ENCODE measurements at places on chromosomes 4 and X.
A peak's percentile ranks its signal among the peaks of the same experiment; 100 is the strongest.

DNA sequence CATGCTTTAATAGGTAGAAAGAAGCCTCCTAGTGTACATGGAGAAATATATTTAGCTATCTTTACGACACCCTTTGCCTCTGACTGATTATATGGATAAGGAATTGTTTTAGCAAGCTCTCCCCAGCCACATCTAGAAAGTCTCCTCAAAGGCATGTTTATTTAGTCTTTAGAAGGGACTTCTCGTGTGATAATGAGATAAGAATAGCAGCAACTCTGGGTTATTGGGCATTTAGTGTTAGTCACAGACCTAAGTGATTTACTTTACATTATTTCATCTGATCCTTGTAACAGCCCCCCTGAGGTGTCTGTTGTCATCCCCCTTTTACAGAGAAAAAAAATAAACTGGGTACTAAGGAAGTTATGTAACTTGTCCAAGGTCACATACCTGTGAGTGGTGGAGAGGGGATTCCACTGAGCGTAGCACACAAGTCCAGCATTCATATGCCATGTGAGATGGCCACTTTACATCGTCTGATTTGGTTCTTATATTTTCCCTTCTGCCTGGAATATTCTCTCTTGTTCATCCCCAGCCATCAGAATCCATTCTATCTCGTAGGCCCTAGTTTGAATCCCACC lies 77.7 kb downstream of the TSPAN7 start:
- DNase-seq, result no peak

DNA sequence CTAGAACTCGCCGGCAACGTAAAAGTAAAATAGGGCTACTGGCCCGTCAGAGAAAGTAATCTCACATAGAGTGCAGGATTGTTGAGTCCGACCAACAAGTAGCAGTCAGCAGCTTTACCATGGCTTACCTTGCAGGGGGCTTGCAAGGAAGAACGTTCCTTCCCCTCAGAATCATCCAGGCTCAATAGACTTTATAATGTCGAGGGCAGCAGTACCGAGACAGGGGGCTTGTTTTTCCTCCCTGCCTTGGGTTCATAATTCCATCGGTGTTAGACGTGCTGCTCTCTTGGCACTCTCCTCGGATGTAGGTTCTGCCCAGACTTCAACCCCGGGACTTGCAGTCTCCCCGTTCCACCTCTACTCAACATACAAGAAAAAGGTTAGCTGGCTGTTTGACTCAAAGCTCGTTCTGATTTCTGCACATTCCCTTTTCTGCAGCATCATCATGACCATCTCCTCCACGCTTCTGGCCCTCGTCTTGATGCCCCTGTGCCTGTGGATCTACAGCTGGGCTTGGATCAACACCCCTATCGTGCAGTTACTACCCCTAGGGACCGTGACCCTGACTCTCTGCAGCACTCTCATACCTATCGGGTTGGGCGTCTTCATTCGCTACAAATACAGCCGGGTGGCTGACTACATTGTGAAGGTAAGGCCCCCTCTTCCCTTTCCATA lies 1.5 kb downstream of the SLC10A4 start:
- DNase-seq, result no peak

GRCh38 chrX:40078489-40079227 lies 19.1 kb downstream of the BCOR start:
- DNase-seq, result no peak

- DNase-seq, result no peak
Measured at GRCh38 chr4:143782521-143782920, 82.0 kb upstream of the FREM3 start.

DNA sequence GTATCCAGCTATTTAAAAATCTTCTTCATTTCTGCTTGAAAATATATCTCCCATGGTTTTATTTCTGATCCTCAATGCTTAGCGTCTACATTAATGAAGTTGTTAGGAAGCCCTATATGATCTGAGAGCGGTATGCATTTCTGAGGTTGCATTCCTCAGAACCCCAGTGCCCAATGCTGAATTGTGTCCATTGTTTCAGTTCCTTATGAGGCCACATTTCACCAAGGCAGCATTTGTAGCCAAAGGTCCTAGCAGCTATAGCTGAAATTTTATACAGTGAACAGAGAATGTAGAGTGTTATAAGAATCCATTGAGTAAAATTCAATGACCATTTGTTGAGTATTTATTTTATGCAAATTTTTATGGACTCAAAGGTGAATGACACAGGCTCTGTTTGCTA lies 209.5 kb downstream of the PCDH7 start:
- no peak for DNase-seq

DNA sequence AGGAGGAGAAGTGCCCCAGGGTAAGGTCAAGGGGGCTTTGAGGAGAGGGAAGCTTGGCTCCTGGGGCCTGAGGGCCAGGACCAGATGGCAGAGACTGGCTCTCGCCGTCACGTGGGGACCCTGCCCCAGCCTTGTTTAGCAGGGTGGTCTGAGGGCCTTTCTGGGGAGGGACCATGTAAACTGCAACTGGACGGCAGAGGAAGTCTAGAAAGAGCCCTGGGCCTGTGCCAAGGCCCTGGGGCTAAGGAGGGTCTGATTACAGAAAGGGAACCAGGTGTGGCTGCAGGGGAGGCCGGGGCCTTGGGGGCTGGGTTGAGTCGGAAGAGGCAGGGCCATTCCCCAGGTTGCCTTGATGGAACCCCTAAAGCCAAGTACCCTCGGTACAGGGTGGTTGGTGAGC lies 1.8 kb upstream of the HGFAC start:
- no peak for DNase-seq

- no peak for DNase-seq
Measured at GRCh38 chrX:633985-634958, 3.7 kb downstream of the SHOX start.

- DNase-seq, result no peak
Measured at GRCh38 chrX:41516999-41517765, 70.0 kb downstream of the NYX start.

DNA sequence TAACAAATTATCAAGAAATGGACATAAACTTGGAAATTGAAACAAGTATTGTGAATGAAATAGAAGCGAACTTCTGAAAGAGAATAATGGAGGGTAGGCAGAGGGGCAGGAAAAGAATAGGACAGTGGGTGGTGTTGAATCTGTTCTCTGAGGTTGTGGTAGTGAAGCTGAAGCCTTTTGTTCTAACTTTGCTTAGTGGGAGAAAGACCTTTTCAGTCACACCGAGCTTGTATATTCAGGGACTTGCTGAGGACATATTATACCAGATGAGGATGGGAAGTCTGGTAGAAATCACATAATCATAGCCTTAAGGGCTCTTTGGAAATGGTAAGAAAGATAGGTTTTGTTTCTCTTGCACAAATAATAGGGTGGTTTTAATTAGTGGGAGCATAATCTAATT lies 115.4 kb upstream of the NDST4 start:
- no peak for DNase-seq

- DNase-seq, result no peak
Measured at GRCh38 chr4:100849319-100849718, 331.5 kb upstream of the EMCN start.

DNA sequence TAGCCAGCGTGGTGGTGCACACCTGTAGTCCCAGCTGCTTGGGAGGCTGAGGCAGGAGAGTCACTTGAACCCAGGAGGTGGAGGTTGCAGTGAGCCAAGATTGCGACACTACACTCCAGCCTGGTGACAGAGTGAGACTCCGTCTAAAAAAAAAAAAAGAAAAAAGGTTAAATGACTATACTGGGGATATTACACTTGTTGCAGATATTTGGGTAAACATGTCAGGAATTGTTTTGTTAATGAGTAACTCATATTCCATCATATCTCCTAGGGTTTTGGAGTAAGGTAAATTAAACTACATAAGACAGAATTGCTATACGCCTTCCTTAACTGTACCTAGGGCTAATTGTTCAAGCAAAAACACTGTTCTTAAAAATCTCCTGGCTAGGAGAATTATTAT lies 291.4 kb upstream of the IGFBP7 start:
- no peak for DNase-seq

DNA sequence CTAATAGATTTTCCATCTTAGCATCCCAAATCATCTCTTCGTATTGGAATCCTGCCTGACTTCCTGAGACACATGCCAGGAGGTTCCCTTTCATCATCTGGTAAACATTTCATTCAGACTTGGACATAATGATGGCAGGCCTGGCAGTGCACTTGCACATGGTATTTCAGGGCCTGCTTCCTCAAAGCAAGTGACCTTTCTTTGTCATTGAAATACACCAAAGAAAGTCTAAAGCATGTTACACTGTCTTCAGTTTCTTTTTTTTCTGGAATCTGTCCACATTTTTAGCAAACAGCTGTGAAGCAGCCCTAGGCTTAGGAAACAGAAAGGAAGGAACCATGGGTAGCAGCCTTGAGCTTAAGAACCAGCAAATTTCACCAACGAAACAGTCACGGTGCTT lies 205.9 kb upstream of the VCX start:
- no peak for DNase-seq

- DNase-seq, result no peak
Measured at GRCh38 chr4:62070291-62070852, 870.2 kb downstream of the ADGRL3 start.

- no peak for DNase-seq
Measured at GRCh38 chr4:170083541-170083940, 6.2 kb downstream of the AADAT start.

DNA sequence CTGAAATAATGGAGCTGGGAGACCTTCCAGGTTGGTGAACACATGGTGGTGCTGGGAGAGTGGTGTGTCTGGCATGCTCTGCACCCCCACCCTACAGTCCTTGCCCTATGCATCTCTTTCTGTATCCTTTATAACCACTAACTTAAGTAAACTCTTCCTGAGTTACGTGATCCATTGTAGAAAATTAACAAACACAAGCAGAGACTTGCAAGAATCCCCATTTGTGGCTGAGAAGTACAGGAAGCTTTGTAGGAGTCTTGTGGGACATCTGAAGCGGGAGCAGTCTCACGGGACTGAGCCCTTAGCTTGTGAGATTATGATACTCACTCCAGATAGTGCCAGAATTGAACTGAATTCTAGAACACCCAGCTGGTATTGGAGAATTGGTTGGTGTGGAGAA lies 14.3 kb upstream of the FAM13A start:
- no peak for DNase-seq

DNA sequence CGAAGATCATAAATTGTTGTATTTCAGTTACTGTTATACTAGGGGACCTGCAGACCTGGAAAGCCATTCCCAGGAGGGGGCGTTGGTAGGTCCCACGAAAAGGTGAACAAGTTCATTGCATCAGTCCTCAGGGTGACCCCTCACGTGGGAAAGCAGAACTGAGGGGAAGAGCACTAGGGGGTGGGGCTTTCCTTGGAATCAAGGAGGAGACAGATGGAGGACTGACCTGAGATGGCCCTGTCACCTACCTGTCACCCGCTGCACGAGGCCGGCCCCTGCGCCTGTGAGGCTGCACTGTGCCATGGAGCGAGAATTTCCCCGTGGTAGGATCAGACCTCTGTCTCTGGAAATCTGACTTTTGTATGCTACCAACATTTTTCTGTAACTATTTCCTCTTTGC lies 41.8 kb upstream of the CLDN24 start:
- DNase-seq, result no peak

DNA sequence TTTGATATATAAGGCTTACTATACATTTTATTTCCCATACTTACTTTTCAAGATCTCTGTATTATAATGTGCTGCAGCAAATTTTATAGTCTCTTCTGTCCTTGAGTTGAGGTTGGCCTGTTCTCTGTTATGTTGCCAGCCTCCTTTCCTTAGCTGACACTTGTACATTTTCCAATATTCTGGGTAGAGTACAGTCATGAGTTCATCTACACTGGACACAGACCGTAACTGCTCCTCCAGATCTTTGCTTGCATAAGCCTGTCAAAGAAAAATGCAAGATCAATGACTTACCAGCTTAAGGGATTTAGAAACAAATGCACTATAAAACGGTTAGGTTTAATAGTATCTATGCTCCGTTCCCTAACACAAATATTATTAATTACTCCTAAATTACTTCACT lies 63.2 kb downstream of the VEGFC start:
- peak; percentile 39 for DNase-seq

DNA sequence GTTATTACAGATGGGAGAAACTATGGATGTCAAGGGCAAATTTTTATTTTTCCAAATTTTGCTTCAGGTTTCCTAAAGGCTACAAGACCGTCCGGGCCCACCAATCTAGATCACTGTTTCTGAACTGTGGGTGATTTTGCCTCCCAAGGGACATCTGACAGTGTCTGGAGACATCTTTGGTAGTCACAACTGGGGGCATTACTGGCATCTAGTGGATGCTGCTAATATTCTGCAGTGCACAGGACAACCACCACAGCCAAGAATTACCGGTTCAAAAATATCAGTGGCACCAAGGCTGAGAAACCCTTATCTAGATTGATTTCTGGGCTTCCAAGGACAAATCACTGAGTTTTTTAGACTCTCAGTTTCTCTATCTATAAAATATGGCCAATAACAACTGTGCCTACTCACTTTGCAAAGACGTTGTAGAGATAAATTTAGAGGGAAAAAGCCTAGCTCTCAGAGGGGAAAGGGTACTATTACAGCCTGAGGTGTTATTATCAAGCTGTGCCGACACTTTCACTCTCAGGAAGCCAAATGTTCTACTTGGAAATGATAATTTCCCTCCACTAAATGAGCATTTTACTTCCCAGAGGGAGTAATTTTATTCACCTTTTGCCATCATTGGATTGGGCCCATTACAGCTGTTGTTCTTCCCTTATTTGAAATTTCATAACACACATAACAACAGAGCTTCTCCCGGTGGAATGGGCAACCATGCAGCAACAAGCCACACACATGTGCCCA lies 442.1 kb downstream of the CENPC start:
- no peak for DNase-seq

DNA sequence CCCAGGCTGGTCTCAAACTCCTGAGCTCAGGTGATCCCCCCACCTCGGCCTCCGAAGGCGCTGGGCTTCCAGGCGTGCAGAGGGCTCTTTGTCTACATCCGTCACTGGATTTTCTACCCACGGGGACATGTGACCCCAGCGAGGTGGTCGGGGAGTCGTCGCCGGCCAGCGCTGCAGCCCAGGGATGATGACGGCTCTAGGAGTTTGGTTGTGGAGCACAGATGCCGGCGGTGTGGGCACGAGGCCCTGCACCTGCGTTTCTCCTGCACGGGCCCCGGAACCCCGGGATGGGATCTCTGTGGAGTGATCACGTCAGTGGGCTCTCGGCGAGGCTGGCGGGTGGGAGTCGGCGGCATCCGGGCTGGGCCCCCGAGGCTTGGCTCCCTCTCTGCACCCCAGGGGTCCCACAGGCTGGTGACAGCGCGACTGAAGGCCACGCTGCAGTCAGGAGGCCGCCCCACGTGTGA lies 9.1 kb upstream of the GTPBP6 start:
- DNase-seq, result no peak

GRCh38 chr4:1247864-1248244 lies 1.1 kb downstream of the CTBP1 start:
- DNase-seq, result no peak

- DNase-seq, result peak; percentile 89
Measured at GRCh38 chr4:105765690-105766407, 57.3 kb downstream of the GSTCD start.

DNA sequence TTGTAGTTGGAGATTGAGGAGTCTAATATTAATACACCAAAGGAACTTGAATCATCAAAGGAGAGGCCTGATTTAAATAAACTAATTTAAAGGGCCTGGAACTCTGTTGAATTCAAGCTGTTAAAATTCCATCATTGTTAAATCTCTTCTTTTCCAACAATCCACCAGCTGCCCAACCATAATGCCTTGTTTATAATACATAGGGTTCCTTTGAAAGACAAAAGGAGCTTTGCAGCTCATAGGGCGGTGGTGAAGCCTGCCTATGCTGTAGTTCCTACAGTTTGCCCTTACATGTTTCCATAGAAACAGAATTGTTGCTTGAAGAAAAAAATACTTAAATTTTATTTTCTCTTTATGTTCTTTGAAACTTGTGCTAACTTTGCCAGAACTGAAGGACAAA lies 102.8 kb downstream of the GLUD2 start:
- DNase-seq, result no peak
